ENCODE measurements at places on chromosomes 2 and 18.

DNA sequence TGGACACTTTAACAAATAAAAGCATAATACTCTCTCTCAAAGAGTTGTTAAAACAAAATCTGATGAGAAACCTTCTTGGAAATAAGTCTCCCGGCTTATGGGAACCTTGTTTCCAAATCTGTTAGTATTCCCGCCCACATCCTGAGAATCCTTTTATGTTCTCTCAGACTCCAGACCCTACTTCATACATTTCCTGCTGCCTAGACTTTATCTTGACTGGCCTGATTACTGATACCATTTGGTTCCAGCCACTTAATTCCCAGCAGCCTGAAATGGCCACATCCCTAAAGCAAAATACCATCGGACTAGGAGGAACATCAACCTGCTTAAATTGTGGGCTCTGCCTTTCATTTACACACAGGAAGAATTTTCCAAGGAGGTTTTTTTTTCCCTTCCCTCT, 79.1 kb upstream of the CYP1B1 start:
- DNase-seq = no peak

DNA sequence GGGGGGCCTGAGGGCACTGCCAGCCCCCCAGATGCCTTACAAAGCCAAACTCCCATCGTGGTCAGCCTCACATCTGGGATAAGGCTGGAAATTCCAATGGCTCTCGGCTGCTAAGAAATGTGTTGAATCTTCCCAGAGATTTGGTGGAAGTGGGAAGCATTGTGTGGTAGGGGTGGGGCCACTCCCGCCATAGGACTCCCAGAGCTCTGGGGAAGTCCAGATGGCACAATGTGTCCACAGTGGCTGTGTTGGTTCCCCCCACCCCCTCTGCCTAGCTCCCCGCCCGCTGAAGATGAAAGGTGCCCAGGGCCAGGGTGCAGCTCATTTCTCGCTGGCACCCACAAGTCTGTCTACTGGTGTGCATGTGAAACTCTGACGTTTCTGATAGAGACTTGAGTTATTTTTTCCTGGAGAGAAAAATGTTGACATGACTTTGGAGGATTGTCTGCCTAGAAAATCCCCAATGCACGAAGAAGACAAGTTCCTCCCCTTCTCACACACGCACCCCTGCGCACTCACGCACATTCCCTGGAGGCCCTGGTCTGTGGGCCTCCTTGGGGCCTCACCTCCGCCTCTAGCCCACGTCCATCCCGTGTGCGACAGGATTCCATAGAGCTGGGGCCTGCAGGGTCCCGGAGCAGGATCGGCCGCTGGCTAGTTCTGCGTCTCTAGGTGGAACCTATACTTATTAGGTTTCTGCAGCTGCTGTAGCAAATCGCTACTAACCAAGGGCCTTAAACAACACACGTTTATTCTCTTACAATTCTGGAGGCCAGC, 199.1 kb downstream of the ZFP36L2 start:
- DNase-seq = no peak

DNA sequence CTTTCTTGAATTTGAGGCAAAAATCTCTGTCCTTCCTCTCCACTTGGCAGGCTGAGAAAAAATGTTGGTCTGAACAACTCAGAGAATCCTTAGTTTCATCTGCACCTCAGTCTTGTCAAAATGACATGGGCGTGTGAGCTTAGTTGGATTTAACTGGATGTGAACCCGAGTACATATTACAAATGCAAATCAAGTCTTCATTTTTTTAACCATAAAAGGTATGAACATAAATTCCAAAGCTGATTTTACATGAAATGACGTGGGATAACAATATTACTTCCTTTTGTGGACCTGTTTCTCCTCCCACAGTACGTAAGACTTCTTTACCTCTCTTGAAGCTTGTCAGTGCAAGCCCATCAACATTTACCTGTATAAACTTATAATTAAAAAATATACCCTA, 32.6 kb upstream of the RND3 start:
- DNase-seq = no peak

GRCh38 chr2:162172802-162173370, 20.8 kb upstream of the GCG start:
- DNase-seq = no peak

- no peak for DNase-seq
Measured at GRCh38 chr2:46917628-46918027, 2.0 kb upstream of the MCFD2 start.

DNA sequence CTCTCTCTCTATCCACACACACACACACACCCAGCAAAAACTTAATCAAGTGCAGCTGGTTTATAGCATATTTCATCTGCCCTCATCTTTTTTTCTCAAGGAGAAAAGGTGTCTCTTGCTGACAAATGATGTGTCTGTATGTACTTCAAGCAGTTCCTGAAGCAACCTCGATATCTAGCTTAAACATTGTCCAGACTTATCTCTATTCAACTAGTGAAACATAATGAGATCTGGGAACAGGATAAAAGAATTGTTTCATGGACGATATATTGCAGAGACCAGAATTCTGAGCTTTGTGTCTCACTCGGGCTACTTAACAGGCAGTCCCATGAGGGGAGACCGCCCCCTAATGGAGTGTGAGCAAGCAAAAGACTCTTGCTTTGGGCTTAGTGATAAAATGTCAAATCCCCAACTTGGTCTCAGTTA, 929.2 kb upstream of the SOX11 start:
- DNase-seq = no peak

DNA sequence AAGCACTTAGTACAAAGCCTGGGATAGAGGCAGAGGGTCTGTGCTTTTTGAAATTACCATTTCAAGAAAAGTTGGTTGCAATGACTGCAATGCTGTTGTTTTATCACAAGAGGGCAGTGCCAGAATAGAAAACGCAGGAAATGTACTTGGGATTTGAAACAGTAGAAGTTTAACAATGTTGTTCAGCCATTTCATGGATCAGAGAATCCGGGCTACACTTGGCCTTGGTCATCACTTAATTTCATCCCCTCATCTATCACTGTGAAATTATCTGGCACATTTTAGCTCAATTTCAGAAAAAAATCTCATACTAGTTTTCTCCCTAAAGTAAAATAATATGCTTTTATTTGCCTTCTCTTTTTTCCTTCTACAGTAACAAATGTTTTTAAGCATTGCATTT, 70.8 kb downstream of the RAPGEF4 start:
- DNase-seq = peak; percentile 15

Data from germinal center (tissue), 1 donor.